GM03348 (cell line): ENCODE measurements at places on chromosomes 12 and 14.

- no peak for DNase-seq
These were observed 544.7 kb downstream of the ETNK1 start for GRCh38 chr12:23169696-23170013.

DNA sequence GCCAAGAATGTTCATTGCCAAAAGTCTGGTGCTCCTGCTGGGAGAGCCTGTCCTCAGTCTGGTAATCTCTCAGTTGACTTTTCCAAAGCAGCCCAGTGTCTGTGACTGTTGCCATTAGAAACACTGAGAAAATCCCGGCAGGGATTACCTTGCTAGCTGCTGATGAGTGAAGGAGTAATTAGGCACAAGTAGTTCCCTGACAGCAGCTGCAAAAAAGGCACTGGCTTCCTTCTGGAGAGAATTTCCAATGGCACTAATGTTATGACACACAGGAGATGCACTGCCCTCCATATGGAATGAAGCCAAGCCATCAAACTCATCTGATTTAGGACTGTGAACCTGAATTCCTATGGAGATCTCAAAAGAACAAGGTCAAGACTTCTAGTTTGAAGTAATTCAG, 1321.2 kb upstream of the SEL1L start:
- DNase-seq: no peak

DNA sequence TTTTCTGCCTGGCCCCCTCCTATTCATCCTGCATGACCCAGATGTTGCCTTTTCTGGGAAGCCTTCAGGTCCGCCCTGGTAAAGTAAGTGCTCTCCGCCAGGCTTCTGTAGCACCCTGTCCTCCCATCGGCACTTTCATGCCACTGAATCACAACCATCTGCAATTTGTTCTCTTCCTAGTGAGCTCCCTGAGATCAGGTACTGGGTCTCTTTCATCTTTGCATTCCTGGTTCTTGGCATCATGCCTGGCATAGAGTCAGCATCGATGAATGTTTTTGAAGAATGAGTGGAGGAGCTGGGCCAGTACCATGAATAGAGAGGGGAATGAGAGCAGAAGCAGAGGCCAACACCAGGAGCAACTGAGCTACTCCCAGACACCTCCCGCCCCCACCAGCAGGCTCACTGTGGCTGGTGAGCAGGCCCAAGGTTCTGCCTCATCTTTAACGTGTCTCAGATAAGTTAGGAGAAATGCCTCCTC, 13.1 kb downstream of the ZDHHC22 start:
- DNase-seq: no peak

DNA sequence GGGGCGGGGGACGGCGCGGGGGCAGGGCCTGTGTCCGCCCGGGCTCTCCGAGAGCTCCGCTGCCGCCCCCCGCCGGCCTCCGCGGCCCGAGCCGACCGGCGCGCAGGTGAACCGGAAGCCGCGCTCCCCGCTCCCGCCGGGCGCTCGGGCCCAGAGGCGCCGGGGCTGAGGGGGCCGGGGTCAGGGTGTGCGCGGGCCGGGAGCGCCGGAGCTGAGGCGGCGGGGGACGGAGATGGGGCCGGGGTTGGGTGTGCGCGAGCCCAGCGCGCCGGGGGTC, 431 bp downstream of the HIP1R start:
- no peak for DNase-seq
